ENCODE measurements at places on chromosomes 3 and 15.

GRCh38 chr3:136070953-136071949, 105.7 kb downstream of the PPP2R3A start:
- no peak for DNase-seq

DNA sequence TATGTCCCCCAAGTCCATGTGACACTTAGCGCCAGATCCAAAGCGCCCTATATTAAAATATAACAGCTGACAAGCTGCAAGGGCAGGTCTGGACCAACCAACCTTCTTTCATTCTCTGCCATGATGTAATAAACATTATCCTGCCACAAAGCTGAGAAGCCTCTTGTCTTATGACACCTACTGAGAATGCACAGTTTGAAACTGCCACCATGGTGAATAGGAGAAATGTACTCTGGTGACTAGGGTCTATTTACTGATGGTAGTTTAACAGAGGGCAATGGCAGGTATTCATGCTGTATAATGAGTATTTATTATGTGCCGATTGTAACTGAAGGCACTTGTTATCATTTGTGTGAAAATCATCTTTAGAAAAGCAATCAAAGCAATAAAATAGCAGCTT, 634.0 kb downstream of the OTOL1 start:
- no peak for DNase-seq

DNA sequence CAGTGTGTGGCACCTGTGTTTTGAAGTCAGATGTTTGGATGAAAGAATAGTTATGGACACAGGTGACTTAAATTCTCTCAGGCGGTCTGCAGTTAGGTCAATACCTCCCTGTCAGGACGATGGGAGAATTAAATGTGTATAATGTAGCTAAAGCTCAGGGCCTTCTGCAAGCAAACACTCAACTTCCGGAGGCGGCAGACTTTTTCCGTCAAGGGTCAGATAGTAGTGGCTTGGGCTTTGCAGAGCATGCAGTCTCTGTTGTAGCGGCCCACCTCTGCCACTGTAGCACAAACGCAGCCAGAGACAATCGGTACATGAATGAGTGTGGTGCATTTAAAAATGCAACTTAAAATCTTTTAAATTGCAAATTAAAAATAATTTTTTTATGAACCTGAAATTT, 47.4 kb downstream of the CMTM8 start:
- DNase-seq, result no peak

GRCh38 chr15:100785181-100786138, 94.2 kb upstream of the ALDH1A3 start:
- DNase-seq, result no peak

DNA sequence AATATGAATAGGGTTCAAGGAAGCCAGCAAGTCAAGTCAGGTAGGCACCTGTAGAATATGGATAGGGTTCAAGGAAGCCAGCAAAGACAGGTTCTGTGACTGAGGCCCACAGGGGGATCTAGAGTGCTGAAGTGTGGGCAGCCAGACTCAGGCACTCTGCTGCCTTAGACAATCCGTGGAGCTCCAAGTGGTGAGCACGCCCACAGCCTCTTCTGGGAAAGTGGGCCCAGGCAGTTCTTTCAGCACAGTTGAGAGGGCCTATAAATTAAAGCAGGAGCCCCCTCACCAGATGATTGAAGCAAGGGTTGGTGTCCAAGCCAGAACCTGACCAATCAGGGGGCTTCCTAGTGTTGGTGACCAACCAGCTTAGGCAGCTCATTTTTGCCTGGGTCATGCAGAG, 51.0 kb downstream of the ANP32A start:
- no peak for DNase-seq

DNA sequence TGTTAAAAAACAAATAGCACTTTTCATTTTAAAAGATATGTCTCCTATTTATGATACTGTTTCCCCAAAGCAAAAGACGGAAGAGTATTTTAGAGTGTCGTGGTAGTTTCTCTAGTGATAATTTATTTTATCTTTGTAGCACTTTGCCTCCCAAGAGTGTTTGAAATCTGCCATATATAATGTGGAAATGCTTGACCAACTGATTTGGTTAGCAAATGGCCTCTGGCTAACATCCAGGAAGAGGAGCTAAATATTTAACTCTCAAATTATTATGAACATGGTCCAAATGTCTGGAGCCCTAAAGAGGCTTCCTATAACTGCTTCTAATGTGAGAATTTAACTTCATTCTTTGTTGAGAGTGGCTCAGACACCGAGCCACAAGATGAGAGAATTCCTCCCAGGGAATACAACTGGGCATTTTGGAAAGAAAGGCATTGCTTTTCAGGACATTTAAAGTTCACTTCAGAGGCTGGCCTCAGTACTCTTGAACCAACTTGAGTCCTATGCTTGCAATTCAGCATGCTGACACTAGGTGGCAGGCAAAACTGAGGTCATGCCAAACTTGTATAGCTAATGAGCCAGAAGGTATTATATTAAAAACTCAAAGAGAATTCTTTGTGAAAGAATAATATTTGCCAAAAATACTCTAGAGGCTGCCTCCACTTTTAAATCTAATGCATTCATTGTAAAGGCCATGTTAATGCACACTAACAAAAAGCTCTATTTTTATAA, 104.5 kb downstream of the RARB start:
- no peak for DNase-seq

DNA sequence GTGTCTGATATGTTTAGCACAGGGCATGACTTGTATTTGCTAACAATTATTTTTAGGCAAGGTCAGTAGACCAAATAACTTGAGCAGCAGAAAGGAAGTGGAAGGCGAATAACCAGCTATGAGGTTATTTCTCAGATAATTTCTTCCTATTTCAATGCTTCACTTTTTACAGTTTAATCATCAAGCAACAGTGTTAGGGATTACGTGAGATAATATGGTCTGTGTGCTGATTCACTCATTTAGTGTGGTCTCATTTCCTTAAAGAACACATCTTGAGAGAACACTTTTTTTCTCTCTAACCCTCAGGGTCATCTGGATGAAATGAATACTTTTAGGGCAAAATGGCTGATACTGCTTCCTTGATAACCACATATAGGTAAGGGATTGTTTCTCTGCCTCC, 126.0 kb upstream of the CCNL1 start:
- no peak for DNase-seq

DNA sequence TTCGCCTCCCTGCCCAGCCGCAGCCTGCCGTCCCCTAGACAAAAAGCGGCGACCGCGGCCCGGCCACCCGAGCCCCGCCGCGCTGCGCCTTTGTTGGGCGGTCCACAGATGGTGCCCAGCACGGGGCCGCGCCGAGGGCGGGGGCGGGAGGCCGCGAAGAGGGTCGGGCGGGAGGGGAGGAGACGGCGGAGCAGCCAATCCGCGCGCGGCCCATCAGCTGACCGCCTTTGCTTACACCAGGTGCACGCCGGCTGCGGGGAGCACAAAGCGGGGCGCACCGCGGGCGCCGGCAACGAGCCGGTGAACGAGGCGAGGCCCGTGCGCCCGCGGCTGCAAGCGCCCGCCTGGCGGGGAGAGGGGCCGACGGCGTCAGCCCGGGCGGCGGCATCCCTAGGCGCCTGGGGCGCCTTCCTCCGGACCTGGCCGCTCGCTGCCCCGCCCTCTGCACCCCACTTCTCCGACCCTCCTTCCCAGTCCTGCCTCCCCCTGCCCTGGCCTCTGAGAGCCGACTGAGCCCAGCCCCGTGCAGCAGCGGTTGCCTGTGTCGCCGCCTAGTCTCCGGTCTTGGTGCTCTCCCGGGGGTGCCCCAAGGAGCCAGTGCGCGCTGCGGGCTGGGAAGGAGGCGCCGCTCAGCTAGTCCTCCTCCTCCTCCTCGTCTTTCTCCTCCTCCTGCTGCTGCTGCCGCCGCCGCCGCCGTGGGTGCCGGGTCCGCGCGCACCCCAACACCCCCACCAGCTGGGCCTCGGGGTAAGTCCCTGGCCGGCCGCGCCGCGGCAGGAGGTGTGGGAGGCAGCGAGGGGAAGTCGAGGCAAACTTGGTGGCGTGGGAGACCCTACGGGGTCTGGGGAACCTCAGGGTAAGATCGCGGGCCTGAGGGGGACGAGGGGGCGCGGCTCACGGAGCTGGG, at the start of gene LRRN1:
Gene LRRN1 (plus strand): TSS at position 259 of the 907 bp plus-strand sequence. CDS start 45,211 bp downstream, outside the sequence.
- peak; percentile 90 for DNase-seq

GRCh38 chr3:155869691-155870090, 759 bp upstream of the GMPS start:
- DNase-seq, result no peak

DNA sequence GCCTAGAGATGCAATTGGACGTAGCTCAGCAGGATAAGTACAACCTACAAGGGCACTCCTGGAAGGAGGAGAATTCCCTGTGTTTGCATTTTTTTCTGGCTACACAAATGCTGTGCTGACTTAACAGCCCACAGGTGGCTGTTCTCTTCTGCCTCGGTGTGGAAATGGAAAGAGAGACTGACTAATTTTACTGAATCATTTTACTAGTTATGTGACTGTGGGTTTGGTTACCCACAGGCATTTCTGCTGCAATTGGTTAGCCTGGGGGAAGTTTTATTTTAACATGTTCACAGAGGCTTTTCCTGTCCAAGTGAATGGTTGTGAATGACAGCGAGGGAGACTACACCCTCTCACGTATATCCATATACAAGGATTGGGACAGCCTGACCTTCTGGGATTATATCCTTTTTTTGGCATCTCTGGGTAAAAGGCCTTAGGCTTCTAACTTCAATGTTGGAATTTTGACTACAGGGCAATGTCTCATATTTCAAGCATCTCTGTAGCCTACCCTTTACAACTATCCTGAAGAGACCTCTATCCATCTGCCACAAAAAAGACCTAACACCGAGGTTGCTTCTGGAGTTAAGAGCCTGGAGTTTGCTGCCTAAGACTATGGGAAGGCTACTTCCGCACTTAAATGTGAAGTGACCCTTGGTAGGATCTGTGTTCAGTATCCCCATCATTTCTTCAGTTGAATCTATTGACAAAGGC, 67.2 kb upstream of the TP63 start:
- DNase-seq, result no peak

DNA sequence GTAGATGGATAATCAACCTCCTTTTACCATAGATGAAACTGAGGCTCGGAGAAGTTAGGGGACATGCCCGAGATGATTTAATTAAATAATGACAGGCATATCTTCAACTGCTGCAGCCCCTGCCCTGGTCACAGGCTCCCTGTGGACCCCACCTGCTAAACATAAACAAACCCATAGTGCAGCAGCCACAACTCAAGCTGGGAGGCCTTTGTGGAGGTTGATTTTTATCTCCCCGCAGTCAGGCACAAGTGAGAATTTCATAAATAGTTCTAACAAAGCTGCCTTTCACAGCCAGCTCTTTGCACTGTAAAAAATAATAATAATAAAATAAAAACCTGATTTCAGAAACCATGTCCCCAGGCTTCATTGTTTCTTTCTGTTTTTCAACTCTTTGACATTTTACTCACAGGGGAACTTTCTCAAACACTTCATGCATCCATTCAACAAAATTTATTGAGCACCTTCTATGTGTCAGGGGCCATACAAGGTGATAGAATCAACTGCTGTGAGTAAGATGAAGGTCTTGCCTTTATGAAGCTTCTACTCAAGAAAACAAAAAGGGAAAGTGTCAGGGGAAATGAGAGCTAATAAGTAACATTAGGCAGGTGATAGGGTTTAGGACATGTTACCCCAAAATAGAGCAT, 393.6 kb upstream of the PROK2 start:
- DNase-seq, result no peak

- peak; percentile 87 for DNase-seq
Observed at GRCh38 chr15:41661518-41662225, 1.5 kb downstream of the MGA start.

GRCh38 chr3:194101592-194102432, 34.1 kb upstream of the HES1 start:
- DNase-seq, result no peak

GRCh38 chr3:8001712-8002111, 499.9 kb upstream of the LMCD1 start:
- no peak for DNase-seq

DNA sequence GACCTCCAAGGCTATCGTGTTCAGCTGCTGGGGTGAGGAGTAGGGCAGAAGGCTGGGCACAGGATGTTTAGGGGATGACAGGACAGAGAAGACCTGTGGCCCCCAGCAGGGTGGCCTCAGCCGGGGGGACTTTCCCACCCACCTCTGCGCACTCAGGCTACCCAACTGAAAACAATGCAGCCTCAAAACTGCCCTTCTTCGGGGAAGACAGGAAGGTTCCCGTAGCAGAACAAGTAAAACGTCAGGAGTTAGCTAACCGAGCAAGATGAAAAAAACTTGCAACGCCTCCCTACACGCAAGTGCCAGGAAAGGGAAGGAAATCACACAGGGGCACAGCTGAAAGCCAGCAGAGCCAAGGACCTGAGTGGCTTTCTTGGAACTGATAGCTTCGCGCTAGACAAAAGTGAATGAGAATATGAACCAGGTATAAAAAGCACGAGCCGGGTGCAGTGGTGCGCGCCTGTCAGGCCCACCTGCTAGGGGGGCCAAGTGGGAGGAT, 38.4 kb upstream of the FURIN start:
- DNase-seq, result no peak

DNA sequence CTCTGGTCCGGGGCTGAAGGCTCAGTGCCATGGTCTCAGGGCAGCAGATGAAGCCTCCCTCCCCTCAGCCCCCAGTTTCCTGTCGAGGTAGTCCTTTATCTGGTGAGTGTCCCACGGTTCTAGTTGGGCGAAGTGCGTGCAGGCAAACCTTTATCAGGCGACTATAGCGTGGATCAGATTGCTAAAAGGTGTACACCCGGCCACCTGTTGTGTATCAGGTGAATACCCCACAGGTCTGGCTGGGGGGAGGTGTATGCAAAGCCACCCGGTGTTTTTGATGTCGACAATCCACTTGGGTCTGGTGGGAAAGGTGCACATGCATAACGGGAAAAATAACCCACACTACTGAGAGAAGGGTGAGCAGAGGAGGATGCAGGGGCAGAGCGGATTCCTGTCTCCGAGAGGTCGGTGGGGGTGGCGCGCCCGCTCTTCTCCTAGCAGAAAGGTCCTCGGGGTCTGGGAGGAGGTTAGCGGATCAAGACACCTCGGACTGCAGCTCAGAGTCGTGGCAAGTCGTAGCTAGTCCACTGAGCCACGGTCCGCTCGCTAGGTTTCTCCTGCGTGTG, 507 bp downstream of the SLC12A6 start:
- peak; percentile 3 for DNase-seq

- no peak for DNase-seq
Observed at GRCh38 chr3:43906849-43907507, 216.2 kb downstream of the ABHD5 start.

GRCh38 chr3:115040673-115041286, 106.3 kb downstream of the ZBTB20 start:
- DNase-seq, result peak; percentile 54

DNA sequence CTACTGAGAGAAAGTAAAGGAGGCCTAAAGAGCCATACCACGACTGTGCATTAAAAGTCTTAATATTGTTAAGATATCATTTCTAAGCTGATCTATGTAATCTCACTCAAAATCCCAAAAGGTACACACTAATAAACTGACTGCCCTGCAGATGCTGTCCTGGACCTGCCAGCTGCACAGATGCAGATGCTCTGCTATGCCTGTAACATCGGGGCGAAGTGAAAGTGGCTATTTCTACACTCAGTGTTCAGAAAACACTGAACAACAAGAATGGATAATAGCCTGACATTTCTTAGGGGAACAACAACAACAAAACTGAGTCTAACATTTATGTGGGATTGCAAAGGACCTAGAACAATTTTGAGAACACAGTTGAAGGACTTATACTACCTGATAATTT, 31.9 kb downstream of the RAD18 start:
- no peak for DNase-seq

All from HAP-1 (cell line).